ENCODE measurements at places on chromosomes 7 and 10. TPM values are rescaled to one million over a fixed set of nuclear protein-coding genes. Genes with fewer than 3 reads are reported as not detected.

- H3K36me3 ChIP-seq: no peaks in the 10 kb centered on the region
- no peak overlapping the region for H3K4me3 ChIP-seq
- H3K27ac ChIP-seq: no peak overlapping the region
- DNase-seq: no peak
- peaks cover 2% of the 10 kb centered on the region for H3K4me1 ChIP-seq
Observed at GRCh38 chr10:119342335-119342734, 135.0 kb downstream of the GRK5 start.

DNA sequence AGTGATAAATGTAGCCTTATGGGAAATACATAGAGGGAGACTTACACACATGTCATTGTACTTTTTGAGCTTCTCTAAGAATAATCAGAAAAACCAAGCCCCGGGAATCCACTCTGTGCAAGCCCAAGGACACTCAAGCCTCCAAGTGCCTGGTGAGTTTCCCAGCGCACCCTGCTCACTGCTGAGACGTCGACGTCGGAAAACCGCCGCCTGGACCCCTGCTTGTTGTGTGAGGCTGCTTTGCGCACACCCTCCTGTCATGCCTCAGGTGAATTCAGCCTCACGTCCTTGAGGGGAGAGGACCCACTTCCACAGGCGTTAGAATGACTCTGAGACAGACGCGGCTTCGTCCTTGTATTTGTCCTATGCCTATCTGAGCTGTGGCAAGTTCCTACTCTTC is 368.4 kb upstream of the AKR1E2 start:
- no peaks in the 10 kb centered on the region for H3K4me1 ChIP-seq
- H3K4me3 ChIP-seq: no peak overlapping the region
- H3K27me3 ChIP-seq: no peaks in the 10 kb centered on the region
- H3K27ac ChIP-seq: no peak overlapping the region

- no peaks in the 10 kb centered on the region for H3K27me3 ChIP-seq
- no peaks in the 10 kb centered on the region for H3K4me1 ChIP-seq
- H3K27ac ChIP-seq: no peak overlapping the region
- no peak for DNase-seq
Observed at GRCh38 chr7:75040512-75040911, 33.1 kb downstream of the RCC1L start.

DNA sequence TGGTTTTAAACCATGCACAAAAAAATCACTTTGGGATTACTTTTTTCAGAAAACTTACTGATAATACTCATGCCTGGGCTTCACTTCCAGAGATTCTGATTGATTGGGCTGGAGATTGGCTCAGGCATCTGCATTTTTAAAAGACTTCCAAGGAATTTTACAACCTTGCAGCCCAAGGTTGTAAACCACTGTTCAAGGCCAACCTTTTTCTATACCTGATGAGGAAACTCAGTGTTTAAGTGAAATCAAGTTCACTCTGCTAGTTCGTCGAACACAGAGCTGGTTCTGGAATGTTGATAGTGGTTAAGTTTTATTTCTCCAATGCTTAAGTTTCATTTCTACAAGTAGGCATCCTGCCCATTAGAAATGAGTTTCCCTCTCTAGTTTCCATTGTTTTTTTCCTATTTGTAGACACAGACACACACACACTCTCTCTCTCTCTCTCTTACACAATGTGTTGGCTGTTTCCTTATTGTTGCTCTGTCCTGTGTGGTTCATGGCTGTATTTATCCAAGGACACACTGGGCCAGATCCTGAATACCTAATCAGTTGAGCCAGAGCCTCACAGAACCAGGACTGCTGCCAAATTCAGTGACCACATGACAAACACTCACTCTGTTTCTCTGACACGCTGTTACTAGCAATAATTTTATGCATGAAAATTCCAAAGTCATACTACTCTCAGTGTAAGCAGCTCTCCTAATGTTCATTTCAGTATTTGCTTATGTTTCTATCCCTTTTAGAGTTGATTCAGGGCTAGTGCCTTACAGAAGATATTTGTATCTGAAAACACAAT is 3.7 kb upstream of the IFIT1B start:
- DNase-seq: peak; percentile 96
- H3K27ac ChIP-seq: peak overlapping the region; percentile 77
- no peak overlapping the region for H3K4me3 ChIP-seq
- H3K27me3 ChIP-seq: no peaks in the 10 kb centered on the region
- H3K36me3 ChIP-seq: no peaks in the 10 kb centered on the region

DNA sequence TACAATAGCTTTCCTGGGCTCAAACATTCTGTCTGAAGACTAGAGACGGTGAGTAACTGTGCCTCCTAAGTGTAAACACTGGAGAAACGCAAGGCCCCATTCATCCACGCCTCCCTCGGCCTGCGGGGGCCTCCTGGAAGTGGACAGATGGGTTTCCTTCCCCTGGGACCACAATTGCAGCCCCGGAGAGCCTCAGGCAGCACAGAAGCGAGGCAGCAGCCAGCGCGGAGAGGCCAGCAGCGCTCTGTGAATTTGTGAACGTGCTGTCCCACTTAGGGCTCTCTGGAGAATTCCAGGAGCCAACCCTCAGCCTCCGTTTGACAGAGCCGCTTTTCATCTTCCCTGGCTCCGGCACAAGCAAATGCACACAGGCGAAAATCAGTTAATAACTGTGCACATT is 23.2 kb upstream of the CALN1 start:
- no peak overlapping the region for H3K4me3 ChIP-seq
- no peak for DNase-seq
- H3K27me3 ChIP-seq: no peaks in the 10 kb centered on the region
- no peak overlapping the region for H3K27ac ChIP-seq
- H3K36me3 ChIP-seq: no peaks in the 10 kb centered on the region
- no peaks in the 10 kb centered on the region for H3K4me1 ChIP-seq

GRCh38 chr7:108415821-108416536 is 40.3 kb downstream of the NRCAM start:
- no peaks in the 10 kb centered on the region for H3K27me3 ChIP-seq
- H3K27ac ChIP-seq: no peak overlapping the region
- no peaks in the 10 kb centered on the region for H3K36me3 ChIP-seq
- no peak overlapping the region for H3K4me3 ChIP-seq
- H3K4me1 ChIP-seq: no peaks in the 10 kb centered on the region

DNA sequence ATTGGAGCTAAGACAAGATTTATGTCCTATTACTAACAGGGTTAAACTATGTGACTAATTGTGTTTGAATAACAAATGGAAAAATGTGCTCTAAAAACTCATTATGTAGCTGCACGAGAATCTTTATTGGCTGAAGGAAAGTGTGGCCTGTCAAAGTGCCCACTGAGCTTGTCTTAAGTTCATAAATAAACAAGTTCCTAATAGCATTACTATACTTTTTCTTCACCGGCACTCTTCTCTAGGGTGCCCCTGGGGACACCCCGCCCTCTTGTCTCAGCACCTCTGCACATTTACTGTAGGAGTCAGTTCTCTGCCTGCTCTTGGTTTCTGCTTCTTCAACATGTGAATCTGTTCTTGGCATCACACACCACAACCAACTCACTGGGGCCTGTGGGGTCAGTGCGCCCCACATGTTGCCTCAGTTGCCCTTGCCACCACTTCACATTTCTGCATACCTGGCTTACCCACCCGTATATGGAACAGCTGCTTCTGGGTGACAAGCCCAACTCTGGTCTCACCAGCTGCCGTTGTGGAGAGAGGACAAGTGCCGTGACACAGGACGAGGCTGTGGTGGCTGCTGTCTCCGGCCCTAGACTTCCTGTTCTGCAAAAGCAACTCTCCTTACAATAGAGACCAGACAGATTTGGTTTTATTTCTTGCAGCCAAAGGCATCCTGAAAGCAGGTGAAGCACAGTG is 96.3 kb upstream of the DDC start:
- DNase-seq: no peak
- H3K4me1 ChIP-seq: peaks cover 8% of the 10 kb centered on the region
- H3K36me3 ChIP-seq: no peaks in the 10 kb centered on the region

The TSPAN15 gene
- total RNA-seq: 78.8 TPM

The PRKCQ gene
- 0.87 TPM for total RNA-seq

The C10orf62 gene
- not detected for total RNA-seq

The ARHGAP22 gene
- total RNA-seq: 8.6 TPM

The CRPPA gene
- 3.7 TPM for total RNA-seq

The PTCD1 gene
- total RNA-seq: 9.1 TPM
